ENCODE measurements at places on chromosomes 13 and 19.

DNA sequence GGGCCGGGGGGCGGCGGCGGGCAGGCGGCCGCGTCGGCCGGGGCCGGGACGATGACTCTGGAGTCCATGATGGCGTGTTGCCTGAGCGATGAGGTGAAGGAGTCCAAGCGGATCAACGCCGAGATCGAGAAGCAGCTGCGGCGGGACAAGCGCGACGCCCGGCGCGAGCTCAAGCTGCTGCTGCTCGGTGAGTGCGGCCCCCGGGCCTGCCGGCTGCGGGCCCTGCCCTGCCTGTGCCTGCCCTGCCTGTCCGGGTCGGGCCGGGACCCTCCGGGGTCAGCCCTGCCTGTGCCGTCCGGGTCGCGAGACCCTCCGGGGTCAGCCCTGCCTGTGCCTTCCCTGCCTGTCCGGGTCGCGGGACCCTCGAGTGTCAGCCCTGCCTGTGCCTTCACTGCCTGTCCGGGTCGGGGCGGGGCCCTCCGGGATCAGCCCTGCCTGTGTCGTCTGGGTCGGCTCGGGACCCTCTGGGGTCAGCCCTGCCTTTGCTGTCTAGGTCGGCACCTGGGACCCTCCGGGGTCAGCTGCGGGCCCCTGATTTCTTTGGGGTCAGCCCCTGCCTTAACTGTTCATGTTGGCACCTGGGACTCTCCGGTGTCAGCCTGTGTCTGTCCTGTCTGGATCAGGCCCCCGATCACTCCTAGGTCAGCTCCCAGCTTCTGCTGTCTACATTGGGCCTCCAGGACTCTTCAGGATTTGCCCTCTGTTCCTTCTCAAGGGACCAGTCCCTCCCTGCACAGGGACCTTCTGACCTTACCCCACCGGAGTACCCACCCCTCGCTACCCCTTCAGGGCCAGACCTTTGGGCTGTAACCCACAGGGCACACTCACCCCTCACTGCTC lies 659 bp downstream of the GNA11 start:
- no peak for DNase-seq

- peak; percentile 36 for DNase-seq
These were observed 9.8 kb downstream of the IRS2 start for GRCh38 chr13:109776575-109776974.

DNA sequence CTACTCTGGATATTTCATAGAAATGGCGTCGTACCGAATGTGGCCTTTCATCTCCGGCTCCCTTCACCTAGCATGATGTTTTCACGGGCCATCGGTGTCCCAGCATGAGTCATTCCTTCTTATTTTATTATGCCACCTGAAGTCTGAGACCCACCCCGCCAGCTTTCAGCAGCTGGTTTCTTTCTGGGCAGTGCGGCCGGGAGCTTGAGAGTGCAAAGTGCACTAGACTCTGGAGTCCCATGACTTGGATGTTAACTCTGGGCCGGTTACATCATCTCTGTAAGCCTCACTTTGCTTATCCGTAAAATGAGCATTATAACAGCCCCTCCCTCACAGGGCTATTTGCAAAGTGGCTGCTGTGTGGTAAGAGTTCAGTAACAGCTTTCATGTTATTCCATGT lies 5.8 kb upstream of the KMT5C start:
- DNase-seq, result no peak

GRCh38 chr13:100128373-100128772 lies 39.5 kb downstream of the PCCA start:
- peak; percentile 36 for DNase-seq

GRCh38 chr19:4722671-4723594 lies 709 bp downstream of the DPP9 start:
- DNase-seq, result no peak
